NCI-H226 (cell line): ENCODE measurements at places on chromosomes 6 and 20.

DNA sequence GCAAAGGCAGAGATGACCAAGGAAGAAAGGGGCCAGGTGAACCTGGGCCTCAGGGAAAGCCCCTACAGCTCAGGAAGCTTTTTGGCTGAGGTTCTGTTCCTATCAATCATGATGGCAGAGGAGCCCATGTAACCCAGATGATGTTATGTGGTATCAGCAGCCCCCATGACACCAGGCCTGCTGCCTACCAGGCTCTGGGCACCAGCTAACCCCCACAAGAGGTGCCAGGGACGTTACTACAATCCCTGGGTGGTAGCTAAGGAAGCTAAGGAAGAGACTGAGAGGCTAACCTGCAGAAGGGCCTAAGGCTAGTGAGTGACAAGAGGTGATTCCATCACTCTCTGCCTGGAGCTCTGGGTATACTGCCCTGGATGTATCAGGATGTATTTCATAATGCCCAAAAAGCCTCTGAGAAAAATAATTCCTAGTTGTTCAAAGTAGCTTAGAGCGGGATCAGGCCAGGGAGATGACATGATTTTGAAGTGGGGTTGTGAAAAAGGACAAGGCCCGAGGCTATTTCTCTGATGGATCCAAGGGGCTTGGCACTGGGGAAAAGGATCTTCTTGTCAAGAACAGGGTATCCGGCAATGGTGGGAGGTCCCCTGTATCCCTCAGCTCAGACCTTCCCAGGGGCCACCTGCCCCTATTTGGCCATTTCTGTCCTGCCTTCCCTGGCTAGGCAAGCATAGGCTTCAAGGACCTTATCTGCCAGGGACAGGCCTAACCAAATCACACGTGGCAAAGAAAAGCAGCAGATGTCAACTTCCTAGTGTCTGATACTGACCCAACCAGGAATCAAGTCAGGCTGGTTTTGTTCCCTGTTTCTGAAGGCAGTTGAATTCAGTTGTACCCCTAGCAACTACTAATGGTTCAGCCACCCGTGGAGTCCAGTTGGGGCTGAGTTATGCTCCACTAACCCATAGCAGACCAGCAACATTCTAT, 41.3 kb downstream of the PANK2 start:
- DNase-seq: no peak

DNA sequence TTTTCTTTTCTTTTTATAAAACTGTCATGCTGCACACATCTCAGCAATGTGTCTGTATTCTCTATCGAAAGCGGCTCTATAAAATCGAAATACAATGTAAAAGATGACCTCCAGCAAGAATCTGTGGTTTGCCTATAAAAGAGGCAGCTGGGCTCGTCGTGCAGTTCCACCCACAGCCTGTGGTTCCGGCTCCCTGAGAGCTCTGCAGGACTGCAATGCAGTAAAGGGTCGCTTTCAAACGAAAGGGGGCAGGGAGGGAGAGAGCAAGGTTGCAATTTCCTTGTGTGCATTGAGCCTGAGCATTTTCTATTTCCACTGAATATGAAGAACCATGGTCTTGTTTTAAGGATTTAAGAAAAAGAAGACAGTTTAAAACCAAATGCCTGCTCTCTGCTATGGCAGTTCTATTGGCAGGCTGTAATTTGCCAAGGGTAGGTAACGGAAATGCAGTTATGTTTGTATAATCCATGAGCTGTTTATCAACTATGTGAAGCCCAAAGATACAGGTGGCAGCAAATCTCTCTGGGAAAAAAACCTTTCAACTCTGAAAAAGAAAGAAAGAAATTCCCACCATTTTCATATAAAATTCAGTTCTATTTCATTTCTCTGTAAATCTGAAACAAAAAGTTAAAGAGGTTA, 236.5 kb downstream of the HACE1 start:
- DNase-seq: no peak

DNA sequence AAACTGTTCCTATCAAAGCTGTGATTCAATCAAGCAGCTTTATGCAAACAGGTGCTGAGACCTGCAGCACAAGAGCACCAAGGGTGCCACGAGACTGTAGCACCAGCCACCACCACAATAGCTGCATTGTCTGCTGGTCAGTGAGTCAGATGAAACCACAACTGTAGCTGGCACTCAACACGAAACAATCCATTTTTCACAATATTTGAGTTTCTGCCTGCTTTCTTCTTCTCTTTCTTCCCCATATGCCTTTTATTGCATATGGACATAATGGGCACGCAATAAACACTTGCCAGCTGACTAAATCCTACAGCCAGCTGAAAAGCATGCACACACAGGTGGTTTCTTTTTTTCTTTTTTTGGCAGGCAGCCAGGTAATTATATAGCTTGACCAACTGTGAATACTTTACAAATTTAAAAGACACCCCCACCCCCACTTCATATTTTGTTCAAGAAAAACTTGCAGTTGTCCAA, 16.6 kb downstream of the SLC2A12 start:
- DNase-seq: peak; percentile 32

DNA sequence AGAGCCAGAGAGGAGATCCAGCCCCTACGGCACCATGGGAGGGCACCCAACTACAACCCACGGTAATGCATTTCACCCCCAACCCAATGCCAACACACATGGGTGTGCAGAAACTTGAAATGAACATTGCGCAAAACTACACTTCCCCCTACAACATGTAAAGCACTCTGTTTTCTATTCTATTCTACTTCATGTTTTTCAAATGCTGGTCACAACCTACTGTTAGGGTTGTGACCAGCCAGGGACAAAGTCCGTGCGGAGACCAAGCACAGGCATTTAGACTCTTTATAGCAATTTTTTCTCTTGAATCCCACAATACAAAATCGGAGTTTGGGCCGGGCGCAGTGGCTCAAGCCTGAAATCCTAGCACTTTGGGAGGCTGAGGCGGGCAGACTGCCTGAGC, 90.6 kb downstream of the MRPL14 start:
- DNase-seq: no peak

GRCh38 chr6:73180763-73181619, 44.3 kb downstream of the KHDC1L start:
- peak; percentile 50 for DNase-seq

GRCh38 chr6:137488150-137489045, 5.8 kb downstream of the OLIG3 start:
- DNase-seq: no peak

- DNase-seq: no peak
These were observed 621.0 kb downstream of the PKHD1 start for GRCh38 chr6:51466427-51466826.

GRCh38 chr6:116475141-116475540, 14.0 kb downstream of the CALHM6 start:
- no peak for DNase-seq

- peak; percentile 45 for DNase-seq
These were observed 30.4 kb downstream of the TRMT6 start for GRCh38 chr20:5919626-5920544.
